ENCODE measurements at places on chromosomes 2 and 18. TPM values are rescaled to one million over a fixed set of nuclear protein-coding genes. Genes with fewer than 3 reads are reported as not detected.

GRCh38 chr2:120875431-120875830, 139.8 kb downstream of the GLI2 start:
- DNase-seq: no peak

- no peak for DNase-seq
Measured at GRCh38 chr2:20496076-20496872, 49.4 kb downstream of the RHOB start.

DNA sequence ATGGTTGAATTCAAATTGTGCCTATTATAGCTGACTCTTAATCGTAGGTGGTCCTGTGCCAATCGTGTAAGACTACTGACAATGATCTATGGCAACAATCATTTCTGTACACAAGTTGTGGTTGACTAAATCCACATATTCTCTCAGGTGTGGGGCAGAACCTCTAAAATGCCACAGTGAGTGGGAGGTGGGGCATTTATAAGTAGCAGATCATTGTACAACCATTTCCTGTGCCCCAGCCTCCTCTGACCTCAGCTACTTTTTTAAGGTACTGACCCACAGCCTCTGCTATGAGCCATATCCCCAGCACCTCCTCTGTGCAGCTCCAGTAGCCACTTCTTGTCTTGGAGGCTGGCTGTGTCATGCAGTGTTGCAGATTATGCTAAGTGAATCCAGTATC, 48.6 kb upstream of the RAPH1 start:
- peak; percentile 29 for DNase-seq

- no peak for DNase-seq
Measured at GRCh38 chr18:41501848-41502247, 453.2 kb upstream of the PIK3C3 start.

DNA sequence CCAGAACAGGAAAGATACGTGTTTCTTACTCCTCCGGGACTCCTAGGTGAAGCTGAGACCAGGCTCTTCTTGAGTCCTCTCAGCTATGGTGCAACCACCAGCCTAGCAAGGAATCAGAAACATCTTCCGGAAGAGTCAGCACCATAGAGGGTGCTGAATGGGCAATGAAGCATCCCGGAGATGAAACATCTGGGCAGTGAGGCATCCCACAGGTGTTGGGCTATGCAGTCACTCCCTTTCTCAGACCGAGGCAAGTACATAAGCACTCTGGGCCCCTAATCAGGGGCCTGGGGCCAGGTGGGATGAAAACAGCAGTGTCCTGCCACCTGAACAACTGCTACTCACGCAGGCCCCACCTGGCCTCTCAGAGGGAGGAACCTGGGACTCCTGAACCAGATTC, 1.4 kb upstream of the CAPN10 start:
- DNase-seq: no peak

HPCAL1 gene
- total RNA-seq: 56.6 TPM

Measured in activated CD8-positive, alpha-beta T cell treated with anti-CD3 and anti-CD28 coated beads, Interleukin-2, amount 10 ng/mL, durations not matched to agents 7 days and 5 days (primary cell).